ENCODE measurements at places on chromosomes 3 and 15.

- no peak for DNase-seq
Measured at GRCh38 chr15:58213587-58214338, 75.6 kb downstream of the AQP9 start.

DNA sequence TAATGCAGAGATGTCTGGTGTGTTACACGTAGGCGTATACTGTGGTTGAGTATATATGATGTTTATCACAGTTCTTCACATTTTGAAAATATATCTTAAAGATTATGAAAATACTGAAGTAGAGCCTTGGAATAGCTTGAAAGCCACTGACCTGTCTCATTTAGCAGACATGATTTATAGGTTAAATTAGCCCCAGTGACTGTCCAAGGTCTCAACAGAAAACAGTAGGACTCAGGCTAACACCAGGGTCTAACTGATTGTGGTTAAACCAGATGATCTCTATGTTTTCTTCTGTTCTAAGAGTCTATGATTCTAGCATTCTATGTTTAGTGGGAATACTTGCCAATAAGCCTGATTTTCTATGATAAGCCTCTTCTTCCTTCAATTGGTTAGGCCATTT, 166.4 kb upstream of the NR2E3 start:
- no peak for DNase-seq

DNA sequence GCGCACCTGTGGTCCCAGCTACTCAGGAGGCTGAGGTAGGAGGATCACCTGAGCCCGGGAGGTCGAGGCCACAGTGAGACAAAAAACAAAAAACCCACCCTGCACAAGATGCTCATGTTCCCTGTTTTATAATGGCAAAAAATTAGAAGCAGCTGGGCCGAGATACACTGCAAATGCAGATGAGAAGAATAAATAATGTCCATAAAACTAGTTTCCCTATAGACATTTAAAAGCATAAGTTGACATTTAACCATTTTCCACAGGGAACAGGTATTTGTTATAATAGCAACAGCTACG, 537 bp upstream of the SCAP start:
- DNase-seq, result no peak

- DNase-seq, result no peak
Measured at GRCh38 chr3:58082047-58082446, 73.8 kb downstream of the FLNB start.

GRCh38 chr3:83065851-83066460, 1304.5 kb upstream of the GBE1 start:
- no peak for DNase-seq

DNA sequence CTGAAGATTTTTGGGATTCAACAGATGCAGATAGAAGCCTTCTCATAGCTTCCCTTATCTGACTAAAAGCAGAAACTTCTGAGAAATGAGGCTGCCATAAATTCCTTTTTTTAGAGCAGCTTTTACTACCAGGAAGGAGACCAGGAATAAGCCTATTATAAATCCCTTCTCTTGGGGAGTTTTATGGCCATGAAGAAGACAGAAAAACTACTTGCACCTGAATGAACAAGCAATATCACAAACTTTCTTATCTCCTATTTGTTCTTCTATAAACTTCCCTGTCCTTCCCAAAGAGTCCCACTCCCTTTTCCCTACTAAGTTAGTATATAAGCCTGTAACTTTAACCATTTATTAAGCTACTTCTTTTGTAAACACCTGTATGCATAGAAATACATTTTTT, 603.1 kb downstream of the NSUN3 start:
- DNase-seq, result no peak

GRCh38 chr3:197547306-197548011, 8.3 kb downstream of the BDH1 start:
- no peak for DNase-seq

- no peak for DNase-seq
Measured at GRCh38 chr3:115943579-115943978, 320.3 kb downstream of the GAP43 start.

- no peak for DNase-seq
Measured at GRCh38 chr3:36933540-36934296, 11.1 kb downstream of the TRANK1 start.

GRCh38 chr3:105385179-105385578, 18.5 kb downstream of the ALCAM start:
- DNase-seq, result no peak

- DNase-seq, result no peak
Measured at GRCh38 chr3:188754267-188754666, 417.5 kb upstream of the TPRG1 start.

GRCh38 chr3:163368168-163368567, 1710.1 kb downstream of the SI start:
- no peak for DNase-seq

DNA sequence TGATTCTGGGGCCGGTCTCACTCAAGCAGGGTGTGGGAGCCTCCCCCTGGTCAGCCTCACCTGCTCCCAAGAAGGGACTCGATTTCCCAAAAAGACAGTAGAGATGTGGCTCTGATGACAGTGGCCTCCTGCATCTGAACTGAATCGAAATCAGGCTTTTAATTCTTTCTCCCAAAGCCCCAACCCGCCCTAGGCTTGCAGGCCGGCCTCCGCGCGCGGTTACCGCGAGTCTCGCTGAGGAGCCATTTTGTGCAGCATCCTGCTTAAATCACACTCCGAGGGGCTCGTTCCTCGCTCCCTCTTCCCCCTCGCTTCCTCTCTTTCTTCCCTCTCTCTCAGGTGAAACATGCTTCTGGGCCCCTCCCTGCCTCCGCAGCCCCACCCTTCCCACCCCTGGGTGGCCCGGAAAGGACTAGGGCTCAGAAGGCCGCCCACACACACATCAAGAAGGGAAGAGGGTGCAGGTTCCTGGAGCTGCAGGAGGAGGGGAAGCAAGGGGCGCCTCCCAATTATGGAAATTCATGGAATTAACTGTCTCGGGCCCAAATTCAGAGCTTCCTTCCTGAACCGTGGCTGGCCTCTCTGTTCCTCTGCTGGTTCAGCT, 30.9 kb upstream of the POLG start:
- DNase-seq, result no peak

- DNase-seq, result no peak
Measured at GRCh38 chr3:23395115-23395514, 192.0 kb downstream of the UBE2E2 start.

DNA sequence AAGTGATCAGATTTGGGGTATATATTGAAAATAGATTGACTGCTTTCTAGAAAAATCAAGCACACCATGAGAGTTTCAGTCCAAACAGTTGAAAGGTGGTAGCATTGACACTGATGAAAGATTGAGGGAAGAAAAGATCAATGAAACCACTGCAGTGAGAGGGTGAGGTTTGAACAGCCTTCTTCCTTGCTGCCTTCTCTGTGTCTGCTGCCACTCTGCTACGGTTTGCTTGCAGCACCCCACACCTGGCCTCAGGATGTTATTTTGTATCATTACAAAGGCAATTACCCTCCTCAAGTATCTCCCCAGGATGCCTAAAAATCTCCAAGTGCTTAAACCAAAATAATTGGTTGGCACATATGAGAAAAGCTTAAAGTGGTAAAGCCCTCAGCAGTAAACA, 683.6 kb upstream of the ARPP21 start:
- DNase-seq, result no peak

DNA sequence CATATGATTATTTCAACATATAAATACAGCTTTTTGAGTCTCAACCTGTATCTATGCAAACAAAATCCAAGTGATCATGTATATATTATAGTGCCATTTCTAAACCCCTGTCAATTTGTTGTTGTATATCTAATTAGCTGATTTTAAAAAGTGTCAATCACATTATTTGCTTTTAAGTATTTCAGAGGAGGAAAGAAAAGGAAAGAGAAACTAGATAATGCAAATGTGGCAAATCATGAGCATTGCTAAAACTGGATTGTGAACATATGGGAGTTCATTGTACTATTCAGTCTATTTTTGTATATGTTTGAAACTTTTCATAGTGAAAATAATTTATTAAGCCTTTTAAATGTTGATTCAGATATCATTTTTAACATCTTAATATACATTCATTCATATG, 190.7 kb downstream of the ZIC4 start:
- DNase-seq, result no peak

GRCh38 chr3:8970971-8971589, 7.8 kb upstream of the RAD18 start:
- no peak for DNase-seq

DNA sequence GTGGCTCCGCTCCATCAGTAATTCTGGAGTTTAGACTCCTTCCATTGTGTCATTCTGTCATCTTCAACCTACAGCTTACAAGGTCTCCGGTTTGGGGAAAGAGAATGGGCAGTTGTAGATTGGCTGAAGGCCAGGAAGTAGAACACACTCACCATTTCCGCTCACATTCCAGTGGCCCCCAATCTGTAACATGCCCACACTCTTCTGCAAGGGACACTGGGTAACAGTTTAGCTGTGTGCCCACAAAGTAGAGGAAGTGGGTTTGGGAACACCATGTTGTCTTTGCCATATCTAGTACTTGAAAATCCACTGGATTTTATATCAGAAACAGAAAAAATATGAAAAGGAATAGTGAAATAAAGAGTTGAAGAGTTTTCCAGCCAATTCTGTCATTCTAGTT, 153.5 kb downstream of the SV2B start:
- DNase-seq, result no peak

GRCh38 chr3:79085171-79085570, 682.6 kb downstream of the ROBO1 start:
- DNase-seq, result no peak

- DNase-seq, result no peak
Measured at GRCh38 chr3:10725067-10725466, 91.0 kb upstream of the SLC6A11 start.

DNA sequence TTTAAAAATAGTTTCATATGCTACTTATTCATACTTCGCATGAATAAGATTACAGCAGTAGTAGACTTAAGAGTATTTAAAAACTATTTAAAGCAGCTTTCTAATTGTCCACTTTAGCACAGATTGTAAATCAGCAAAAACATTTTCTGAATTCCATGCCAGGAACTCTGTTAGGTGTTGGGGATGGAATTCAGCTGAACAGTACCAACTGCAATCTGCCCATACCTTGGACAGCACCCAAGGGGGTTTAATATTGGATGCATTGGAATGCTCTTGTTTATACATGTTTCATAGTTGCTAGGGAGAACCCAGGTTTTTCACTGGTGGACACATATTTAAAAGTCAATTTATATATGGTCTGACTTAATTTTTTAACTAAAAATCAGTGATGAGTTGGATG, 74.8 kb downstream of the PPM1L start:
- DNase-seq, result no peak

Data from aorta (tissue), 5 donors.